Right renal pelvis (tissue), 4 donors: ENCODE measurements at places on chromosomes 13 and 19. TPM values are rescaled to one million over a fixed set of nuclear protein-coding genes. Genes with fewer than 3 reads are reported as not detected.
A peak's percentile ranks its signal among the peaks of the same experiment; 100 is the strongest.

The APOC4 gene
- not detected for polyA plus RNA-seq

The RUBCNL gene
- polyA plus RNA-seq = 1.9 TPM

The ERICH4 gene
- 6.3 TPM for polyA plus RNA-seq

The EPS8L1 gene
- 45.5 TPM for polyA plus RNA-seq

The LENG9 gene
- polyA plus RNA-seq = 2.0 TPM

The RGL3 gene
- polyA plus RNA-seq = 77.1 TPM

The CD209 gene
- polyA plus RNA-seq = 1.5 TPM

The CGB1 gene
- not detected for polyA plus RNA-seq

The MICU2 gene
- polyA plus RNA-seq = 121 TPM

The ZNF492 gene
- 2.6 TPM for polyA plus RNA-seq

The KLK15 gene
- polyA plus RNA-seq = not detected

The ZNF799 gene
- polyA plus RNA-seq = 8.3 TPM

The RELB gene
- polyA plus RNA-seq = 5.7 TPM

The ALG11 gene
- polyA plus RNA-seq = 31.3 TPM

DNA sequence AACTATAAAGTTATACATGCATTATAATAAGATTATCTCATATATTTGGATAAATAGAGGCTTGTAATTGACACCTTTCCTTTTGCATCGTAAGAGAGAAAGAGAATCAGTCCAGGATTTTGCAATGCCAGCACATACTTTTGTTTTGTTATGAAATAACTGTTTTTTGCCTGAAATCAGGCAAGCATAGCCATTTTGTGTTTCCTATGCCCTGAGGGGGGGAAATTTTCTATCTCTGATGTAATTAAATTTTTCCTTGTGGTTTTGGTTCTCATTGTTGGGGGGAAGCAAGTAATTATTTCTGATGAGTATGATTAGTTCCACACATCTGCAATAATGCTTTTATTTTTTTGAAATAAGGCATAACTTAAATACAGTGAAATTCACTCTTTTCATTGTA lies 229.4 kb downstream of the NDFIP2 start:
- DNase-seq = no peak

DNA sequence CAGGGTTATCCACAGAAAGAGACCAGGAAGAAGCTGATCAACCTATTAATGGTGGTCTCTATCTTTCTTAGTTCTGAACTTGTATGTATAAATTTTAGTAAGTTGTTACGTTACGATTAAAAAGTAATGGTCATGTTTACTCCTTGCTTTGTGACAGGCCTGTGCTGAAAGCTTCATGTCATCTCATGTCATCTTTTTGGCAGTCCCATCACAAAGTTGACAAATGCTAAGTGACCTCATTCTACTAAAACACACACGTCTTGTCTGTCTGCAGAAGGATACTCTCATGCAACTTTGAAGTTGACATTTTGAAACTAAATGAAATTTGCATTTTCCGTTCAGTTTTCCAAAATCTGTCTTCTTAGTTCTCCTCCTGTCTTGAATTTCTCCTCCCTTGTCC lies 345.9 kb downstream of the DNAJC15 start:
- no peak for DNase-seq

GRCh38 chr13:23600534-23600933 lies 30.3 kb downstream of the TNFRSF19 start:
- no peak for DNase-seq

DNA sequence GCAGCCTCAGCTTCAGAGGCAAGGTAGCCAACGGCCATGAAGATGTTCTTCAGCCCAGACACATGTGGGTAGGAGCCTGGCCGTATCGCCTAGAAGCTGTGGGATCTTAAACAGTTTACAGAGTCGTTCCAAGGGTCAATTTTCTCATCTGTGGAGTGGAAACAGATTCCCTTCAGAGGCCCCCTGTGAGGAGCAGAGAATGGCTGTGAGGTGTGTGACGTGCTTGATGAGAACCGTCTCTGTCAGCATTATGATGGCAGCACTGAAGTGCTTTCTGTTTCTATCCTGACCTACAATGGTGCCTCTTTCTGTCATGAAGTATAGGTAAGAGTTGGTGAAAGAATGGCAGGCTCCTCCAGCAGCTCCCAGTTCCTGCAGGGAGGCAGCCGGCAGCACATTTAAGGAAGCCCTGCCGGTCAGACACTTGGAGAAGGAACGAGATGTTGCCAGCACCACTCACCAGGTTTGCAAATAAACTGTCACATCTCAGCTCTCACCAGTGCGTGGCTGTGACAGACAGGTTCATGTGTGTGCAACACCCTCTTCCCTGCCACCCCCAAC lies 277.3 kb downstream of the FOXO1 start:
- no peak for DNase-seq

DNA sequence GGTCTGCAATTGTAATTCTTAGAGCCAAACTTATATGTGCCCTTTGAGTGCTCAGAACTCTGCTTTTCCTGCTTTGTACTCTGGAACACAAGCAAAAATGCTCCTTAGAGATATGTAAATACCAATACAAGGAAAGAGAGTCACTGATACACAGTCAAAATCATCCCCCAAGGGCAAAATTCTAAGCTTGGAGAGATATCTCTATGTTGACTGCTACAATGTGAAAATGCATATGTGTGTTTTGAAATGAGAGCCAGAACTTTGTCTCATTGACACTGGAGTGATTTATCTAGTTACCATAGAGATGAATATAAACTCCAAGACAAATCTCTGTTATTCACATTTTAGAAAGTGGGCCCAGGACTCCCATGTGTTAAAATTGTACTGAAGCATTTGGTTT lies 494.8 kb upstream of the SLITRK1 start:
- no peak for DNase-seq

GRCh38 chr19:31350693-31351055 lies 1.4 kb upstream of the TSHZ3 start:
- DNase-seq = no peak

DNA sequence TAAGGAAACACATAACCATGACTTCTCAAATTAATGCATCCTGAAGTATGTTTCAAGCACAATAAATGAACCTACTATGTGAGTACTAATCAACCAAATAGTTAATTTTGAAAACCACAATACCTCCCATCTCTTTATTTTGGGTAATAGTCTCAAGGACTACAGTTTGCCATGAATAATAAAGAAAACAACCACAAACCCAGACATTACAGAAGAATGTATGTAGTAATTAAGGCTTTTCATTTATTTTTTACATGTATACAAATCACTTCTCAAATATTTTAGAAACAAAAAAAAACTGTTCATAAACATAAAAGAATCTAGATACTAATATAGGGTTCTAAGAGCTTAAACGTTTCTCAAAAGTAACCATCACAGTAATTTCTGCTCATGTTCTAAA lies 6.8 kb downstream of the KATNAL1 start:
- no peak for DNase-seq

DNA sequence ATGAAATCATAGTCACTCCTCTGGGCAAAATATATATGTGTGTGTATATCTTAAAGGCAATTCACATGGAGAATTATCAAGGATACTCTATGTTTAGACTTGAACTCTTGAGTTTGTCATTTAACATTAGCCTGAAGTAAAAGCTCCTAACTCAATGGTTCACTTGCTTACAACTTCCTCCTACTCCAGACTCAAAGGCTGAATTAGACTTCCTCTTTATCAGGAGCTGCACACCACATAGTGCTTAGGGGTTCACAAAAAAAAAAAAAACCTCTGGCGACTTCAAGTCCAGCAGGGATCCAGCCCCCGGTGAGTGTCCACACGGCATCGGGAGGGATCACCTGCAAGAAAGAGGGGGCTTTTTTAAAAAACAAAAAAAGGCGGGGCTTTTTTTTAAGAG lies 68.2 kb upstream of the LSM14A start:
- no peak for DNase-seq

DNA sequence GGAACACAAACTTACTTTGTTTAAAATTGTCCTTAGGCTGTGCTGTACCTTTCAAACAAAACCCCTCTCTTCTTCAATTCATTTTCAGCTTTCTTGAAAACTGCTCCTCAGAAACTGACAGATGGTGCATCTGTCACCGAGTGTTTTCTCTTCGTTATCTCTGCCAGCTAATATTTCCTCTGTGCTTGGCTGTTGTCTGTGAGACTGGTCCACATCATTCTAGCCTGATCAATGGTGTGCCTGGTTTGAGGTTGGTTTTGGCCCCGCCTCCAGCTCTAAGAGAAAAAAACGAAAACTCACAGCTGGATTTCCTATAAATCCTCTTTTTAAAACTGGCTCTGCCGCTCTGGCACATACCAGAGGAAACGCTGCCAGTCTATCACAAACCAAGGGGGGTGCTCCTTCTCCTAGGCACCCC lies 79.7 kb downstream of the STARD13 start:
- no peak for DNase-seq

DNA sequence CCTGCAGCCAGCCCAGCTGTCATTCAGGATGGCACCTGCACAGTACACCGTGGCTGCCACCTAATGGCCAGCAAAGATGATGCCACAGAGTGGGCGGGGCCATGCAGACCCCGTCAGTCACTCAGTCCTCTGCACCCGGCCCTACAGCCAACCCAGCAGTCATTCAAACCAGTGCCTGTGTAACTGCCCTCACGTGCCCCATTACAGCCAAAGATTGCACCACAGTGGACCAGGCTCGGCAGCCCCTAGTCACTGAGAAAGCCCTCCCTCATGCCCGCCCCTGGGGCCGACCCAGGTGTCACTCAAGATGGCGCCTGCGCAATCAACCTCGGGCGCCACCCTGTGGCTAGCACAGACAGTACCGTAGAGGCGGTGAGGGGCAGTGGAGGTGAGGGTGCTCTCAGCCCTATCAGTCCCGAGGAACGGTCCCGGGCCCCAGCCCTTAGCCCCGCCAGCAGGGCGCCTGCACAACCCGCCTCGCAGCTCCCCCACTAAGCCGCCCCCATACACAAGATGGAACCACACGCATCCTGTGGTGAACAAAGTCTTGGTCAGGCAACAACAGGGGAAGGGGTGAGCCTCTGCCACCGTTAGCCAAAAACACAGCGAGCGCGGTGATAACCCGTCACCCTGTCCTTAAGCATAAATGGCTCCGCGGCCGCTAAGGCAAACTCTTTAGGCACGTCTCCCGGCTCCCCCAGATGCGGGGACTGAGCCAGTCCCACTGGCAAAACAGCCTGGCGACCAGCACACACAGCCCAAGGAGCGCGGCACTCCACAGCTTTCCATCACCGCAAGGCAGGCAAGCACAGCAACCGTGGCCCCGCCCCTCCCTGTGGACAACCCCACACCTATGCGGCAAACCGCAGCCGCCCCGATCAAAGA lies 2.3 kb downstream of the PEG3 start:
- peak; percentile 62 for DNase-seq

DNA sequence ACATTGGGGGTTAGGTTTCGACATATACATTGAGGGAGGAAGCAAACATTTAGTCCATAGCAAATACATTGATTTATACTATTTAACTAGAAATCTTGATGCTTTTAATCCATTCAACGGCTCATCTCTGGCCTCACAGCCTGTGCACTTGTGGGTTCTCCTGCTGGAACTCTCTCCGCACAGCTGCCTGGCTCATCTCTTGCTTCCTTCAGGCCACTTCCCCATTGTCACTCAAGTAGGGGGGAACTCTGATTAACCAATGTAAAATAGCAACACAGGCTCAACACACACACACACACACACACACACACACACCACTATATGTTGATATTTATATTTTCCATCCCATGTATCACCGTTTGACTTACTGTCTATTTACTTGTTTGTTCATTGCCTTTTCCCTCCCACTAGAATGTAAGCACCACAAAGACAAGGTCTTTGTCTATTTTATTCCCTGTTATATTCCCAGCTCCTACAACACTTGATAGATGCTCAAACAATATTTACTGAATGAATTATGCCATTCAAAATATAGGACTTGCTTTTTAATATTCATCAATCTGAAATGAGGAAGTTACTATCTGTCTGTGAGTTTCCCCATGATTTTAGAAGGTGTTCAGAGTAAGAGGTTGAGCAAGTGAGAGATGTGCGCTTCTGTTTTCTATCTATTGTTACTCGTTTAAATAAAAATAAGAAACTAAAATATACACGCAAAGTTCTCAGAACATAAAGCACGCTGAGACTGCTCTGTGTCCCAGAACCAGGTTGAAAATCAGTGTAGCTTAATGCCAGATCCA lies 29.8 kb upstream of the PABPC3 start:
- no peak for DNase-seq

- DNase-seq = no peak
Measured at GRCh38 chr13:83881140-83881684, 1.1 kb downstream of the SLITRK1 start.

- no peak for DNase-seq
Measured at GRCh38 chr13:45207319-45207718, 6.5 kb upstream of the KCTD4 start.

- DNase-seq = no peak
Measured at GRCh38 chr13:83546476-83546875, 335.8 kb downstream of the SLITRK1 start.

DNA sequence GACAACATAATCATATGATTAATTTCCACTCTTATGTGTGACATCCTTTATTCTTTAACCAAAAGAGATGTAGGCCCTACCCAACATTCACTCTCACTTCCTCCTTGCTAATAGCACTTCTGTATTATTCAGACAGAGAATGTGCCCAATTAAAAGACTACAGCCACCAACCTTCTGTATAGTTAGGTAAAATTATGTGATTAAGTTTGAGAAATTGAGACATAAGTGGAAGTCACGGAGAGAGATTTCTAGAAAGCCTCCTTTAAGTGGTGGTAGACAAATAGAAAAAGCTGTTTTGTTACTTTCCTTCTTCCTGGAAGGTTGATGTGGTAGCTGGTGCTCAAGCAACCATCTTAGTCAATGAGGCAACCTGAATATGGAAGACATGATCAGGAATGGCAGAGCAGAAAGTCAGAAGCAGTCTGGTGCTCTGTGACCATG lies 14.8 kb downstream of the EPSTI1 start:
- no peak for DNase-seq

- DNase-seq = no peak
Measured at GRCh38 chr13:37357548-37357947, 241.0 kb downstream of the POSTN start.

DNA sequence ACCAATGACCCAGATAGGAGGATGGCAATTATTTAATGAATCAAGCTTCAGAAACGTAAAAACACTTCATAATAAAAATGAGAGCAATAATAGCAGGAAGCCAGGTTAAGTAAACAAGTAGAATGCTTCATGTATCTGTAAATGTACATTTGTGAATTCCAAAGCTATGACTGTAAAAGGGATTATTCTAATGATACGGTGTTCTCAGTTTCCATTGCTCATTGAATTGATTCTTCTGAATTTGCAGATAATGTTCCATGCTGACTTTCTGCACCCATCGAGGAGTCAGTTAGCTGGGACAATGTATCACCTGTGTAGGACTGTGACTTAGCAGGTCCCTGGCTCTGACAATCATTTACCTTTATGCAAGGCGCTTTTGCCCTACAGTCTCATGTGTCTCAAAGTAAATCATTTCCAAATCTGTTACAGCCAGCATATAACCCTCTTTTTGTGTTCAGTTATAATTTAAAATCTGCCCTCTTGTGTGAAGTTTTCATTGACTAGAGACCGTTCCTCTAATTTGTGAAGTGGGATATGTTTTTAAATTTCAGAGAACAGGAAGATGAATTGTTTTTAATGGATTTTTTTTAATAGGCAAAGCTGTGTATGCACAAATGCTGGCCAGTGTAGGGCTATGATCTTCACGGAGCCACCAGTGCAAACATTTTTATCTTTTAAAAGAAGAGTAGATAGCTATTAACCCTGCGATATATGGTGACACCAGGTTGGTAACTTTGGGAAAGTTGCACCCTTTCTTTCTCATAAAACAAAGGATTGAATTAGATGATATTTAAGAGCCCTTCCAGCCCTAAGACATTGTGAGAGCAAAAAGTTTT lies 267.1 kb downstream of the KLF5 start:
- DNase-seq = no peak
